Mucosa of descending colon (tissue), 3 donors: ENCODE measurements at places on chromosomes 4 and X. TPM values are rescaled to one million over a fixed set of nuclear protein-coding genes. Genes with fewer than 3 reads are reported as not detected.

- DNase-seq: no peak
Measured at GRCh38 chrX:39653691-39654090, 444.1 kb downstream of the BCOR start.

Gene AASDH
- 9.2 TPM for total RNA-seq

DNA sequence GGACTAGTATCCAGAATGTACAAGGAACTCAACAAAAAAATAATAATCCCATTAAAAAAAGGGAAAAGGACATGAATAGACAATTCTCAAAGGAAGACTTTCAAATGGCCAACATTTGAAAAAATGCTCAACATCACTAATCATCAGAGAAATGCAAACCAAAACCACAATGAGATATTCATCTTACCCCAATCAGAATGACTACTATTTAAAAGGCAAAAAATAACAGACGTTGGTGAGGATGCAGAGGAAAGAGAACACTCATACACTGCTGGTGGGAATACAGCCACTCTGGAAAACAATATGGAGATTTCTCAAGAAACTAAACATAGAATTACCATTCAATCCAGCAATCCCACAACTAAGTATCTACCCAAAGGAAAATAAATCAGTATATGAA, 133.1 kb downstream of the KDR start:
- no peak for DNase-seq

GRCh38 chrX:153612413-153612812, 13.5 kb upstream of the CCNQ start:
- no peak for DNase-seq

- DNase-seq: no peak
Measured at GRCh38 chr4:89379511-89380044, 72.0 kb upstream of the GPRIN3 start.

Gene NPNT
- total RNA-seq: 16.9 TPM
